ENCODE measurements at places on chromosomes 16 and 17. TPM values are rescaled to one million over a fixed set of nuclear protein-coding genes. Genes with fewer than 3 reads are reported as not detected.

Gene ATP2A1
- 0.29 TPM for polyA plus RNA-seq

DNA sequence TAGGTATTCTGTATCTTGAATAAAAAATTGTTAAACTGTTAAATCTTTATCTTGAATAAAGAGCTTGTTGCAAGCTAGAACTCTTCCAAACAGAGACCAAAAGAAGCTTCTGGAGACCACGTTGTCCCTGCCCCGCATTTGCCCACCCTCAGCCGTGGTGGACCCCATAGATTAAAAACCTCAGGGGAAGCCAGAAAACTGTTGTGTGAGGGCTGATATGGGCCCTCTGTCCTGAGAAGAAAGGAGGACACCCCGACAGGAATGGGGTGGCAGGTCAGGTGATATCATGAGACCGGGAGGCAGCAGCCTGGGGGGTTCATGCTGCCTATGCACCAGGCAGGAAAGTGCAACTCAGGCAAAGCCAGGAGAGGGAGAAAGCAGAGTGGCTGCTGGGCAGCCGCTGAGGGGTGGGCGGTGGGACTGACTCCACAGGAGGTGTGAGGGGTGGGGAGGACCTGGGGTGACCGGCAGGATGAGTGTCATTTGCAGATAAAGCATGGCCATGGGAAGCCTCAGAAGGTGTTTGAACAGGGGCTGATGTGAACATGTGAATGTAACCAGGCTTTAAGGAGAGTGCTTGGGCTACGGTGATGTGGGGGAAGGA is 147.8 kb downstream of the IRF8 start:
- H3K36me3 ChIP-seq: no peaks in the 10 kb centered on the region
- DNase-seq: no peak
- no peak overlapping the region for H3K4me3 ChIP-seq
- H3K27me3 ChIP-seq: peaks cover 21% of the 10 kb centered on the region
- no peak overlapping the region for H3K27ac ChIP-seq
- H3K4me1 ChIP-seq: no peaks in the 10 kb centered on the region

Gene PARD6A
- 0.05 TPM for polyA plus RNA-seq

Gene MMP25
- 0.17 TPM for polyA plus RNA-seq

DNA sequence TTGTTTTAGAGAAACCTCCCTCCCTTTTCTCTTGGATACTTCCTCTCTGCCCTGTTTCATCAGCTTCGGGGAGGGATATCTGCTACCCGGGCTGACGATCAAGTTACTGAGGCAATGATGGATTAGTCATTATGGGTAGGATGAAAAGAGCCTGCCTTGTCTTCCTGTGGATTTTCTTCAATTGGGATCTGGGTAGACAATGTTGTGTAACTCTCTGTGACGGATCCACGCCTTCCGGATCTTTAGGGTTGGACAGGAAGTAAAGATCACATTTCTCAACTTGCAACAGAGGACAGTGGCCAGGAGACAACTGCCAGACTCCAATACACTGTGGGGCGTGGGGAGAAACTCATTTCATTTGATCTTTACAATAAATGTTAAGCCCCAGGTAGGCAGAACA is 11.3 kb upstream of the CHST6 start:
- H3K27ac ChIP-seq: peak overlapping the region; percentile 55
- H3K4me3 ChIP-seq: no peak overlapping the region
- H3K4me1 ChIP-seq: peaks cover 30% of the 10 kb centered on the region
- H3K36me3 ChIP-seq: no peaks in the 10 kb centered on the region
- peak; percentile 57 for DNase-seq

DNA sequence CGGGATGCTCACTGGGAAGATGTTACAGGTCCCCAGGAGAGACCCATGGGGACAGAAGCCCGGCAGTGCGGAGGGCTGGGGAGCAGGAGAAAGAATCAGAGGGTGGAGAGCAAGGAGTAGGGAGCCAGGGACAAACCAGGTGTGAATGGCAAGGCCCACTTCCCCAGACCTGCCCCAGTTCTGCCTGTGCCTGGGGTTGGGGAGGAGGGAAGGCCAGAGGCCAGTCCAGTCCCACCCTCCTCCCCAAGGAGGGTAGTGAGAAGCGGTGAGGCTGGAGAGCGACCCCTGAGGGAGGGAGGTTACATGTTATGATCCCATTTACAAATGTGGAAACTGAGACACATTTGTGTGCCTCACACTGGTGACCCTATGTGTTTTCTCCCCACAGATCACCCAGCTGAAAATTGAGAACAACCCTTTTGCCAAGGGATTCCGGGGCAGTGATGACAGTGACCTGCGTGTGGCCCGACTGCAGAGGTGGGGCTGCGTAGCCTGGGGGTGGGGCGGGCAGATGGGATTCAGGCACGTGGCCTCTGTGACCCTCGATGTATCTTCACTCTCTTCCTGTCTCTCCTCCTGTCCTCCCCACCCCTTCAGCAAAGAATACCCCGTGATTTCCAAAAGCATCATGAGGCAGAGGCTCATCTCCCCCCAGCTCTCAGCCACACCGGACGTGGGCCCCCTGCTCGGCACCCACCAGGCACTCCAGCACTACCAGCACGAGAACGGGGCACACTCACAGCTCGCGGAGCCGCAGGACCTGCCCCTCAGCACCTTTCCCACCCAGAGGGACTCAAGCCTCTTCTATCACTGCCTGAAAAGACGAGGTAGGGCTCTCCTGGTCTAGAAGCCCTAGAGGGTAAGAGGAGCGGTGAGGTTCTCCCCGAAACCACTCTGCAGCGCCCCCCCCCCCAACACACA is 27.5 kb downstream of the TBX4 start:
- no peak for DNase-seq
- H3K27ac ChIP-seq: no peak overlapping the region
- H3K4me1 ChIP-seq: peaks cover 14% of the 10 kb centered on the region
- H3K36me3 ChIP-seq: no peaks in the 10 kb centered on the region
- no peaks in the 10 kb centered on the region for H3K27me3 ChIP-seq
